ENCODE measurements at places on chromosomes 16 and 17.

DNA sequence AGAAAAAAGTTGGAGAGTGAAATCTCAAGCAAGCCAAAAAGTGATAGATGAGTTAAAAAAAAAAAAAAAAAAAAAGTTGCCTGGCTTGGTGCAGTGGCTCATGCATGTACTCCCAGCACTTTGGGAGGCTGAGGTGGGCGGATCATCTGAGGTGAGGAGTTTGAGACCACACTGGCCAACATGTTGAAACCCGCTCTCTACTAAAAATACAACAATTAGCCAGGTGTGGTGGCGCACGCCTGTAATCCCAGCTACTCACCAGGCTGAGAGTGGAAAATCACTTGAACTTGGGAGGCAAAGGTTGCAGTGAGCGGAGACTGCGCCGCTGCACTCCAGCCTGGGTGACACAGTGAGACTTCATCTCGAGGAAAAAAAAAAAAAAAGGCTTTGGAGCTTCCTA lies 668.8 kb downstream of the WWOX start:
- DNase-seq, result no peak

- DNase-seq, result no peak
Measured at GRCh38 chr16:55500530-55501011, 8.3 kb upstream of the LPCAT2 start.

DNA sequence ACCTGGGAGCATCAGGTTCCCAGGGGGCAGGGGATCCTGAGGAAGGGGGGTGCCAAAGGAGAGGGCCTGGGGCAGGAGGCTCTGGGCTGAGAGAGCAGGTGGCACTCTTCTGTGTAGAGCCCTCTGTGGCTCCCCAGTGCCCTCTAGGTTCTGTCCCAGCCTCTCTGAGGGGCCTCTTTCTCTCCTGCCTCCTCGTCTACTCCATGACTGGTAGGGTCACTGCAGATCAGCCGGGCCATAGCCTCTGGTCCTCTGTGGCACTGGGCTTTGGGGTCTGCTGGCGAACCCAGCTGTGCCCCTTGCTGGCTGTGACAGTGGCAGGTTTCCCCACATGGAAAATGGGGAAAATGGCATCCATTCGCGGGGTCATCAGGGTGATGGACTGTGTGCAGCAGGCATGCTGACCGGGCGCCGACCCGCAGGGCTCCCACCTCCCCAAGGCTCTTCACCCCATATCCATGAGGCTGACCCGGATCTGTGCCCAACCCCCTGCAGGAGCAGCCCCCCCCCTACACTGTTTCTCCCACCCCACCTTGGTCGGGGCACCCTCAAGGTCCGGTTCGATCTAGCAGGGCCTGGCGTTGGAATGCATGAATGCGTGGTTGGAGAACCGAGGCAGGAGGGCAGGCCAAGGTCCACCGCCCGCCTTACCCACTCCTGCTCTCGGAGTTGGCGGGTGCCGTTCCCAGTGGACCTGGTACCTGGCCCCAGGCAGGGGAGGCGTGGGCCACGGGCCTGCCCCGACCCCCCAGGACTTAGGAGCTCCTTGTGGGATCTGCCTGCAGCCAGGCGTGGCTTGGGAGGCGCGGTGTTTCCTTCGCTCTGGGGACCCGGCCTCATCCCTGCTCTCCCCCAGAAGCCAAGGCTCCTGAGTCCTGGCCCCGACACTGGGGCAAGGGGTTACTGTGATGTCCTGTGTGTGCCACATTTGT lies 6.5 kb downstream of the GLIS2 start:
- DNase-seq, result no peak

DNA sequence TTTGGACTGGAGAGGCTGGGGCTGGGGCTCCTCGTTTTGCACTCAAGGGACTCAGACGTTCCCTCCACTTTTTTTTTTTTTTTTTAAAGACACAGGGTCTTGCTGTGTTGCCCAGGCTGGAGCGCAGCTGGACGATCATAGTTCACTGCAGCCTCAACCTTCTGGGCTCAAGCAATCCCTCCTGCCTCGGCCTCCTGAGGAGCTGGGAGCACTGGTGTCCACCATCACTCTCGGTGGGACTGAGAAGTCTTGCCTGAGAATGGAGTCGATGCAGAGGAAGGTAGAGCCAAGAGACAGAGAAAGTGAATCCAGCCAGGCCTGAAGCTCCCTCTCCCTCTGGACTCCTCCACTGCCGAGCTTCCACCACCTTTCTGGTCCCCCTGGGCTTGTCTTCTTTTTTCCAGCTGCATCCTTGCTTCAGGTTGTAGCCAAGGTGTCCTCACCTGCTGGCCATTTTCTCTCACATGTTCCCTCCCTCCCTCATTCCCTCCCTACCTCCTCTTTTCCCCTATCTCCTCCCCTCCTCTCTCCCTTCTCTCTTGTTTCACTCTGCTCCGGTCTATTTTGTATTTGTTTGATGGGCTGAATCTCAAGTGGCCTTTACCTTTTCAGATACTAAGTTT lies 233.8 kb downstream of the SNX29 start:
- DNase-seq, result peak; percentile 18

- no peak for DNase-seq
Measured at GRCh38 chr16:85759631-85760419, 8.9 kb upstream of the C16orf74 start.

GRCh38 chr17:33291248-33292200 lies 1.6 kb downstream of the ASIC2 start:
- DNase-seq, result no peak

DNA sequence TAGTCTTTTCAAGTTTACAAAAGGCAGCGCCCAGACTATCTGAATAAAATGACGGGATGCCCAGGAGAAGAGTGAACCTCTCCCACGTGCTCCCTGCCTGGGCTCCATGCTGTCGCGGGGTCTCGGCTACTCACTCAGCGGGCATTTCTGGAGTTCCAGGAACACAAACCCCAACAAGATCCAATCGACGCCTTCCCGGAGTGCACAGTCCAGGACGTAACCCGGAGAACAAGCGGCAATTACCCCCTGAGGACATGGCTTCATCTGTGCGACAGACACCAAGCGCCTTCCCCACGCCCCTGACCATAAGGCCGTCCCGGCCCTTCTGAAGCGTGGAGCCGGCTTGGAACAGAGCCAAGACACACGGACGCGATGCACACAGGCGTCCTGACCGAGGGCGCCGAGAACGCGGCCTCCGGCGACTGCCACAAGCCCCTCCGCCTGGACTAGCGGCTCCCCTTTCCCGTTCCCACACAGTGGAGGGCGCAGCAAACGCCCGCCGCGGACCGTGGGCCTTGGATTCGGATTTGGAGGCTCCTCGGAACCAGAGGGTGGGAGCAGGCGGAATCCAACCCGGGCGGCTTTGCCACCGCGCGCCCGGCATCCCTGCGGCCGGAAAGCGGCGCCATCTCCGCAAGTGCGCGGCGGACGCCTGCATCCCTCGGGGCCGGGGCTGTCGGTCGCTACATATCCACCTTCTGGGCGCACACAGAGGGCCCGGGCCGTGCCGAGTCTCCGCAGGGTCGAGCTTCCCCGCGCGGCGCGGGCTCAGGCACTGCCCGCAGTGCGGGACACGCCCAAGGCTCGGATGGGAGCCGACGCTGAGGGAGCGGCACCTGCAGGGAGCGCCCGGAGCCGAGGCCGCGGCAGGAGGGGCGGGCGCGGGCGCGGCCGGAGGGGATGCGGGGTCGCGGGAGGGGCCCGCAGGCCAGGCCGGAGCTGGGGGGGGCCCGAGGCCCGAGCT lies 725 bp downstream of the ABCA3 start:
- DNase-seq, result peak; percentile 6

GRCh38 chr17:13490906-13491482 lies 110.7 kb downstream of the HS3ST3A1 start:
- no peak for DNase-seq

GRCh38 chr16:65497571-65497970 lies 375.7 kb upstream of the CDH11 start:
- DNase-seq, result no peak
